ENCODE measurements at places on chromosomes 11 and 22.
A peak's percentile ranks its signal among the peaks of the same experiment; 100 is the strongest.

GRCh38 chr11:36030731-36031281 is 86.9 kb downstream of the LDLRAD3 start:
- H3K4me3 ChIP-seq = no peak overlapping the region
- no peak overlapping the region for H3K27ac ChIP-seq
- H3K36me3 ChIP-seq = no peaks in the 10 kb centered on the region
- no peaks in the 10 kb centered on the region for H3K4me1 ChIP-seq

GRCh38 chr11:102284008-102284407 is 33.3 kb upstream of the BIRC3 start:
- H3K36me3 ChIP-seq = no peaks in the 10 kb centered on the region
- no peak overlapping the region for H3K27ac ChIP-seq
- H3K27me3 ChIP-seq = no peaks in the 10 kb centered on the region
- no peak overlapping the region for H3K4me3 ChIP-seq

DNA sequence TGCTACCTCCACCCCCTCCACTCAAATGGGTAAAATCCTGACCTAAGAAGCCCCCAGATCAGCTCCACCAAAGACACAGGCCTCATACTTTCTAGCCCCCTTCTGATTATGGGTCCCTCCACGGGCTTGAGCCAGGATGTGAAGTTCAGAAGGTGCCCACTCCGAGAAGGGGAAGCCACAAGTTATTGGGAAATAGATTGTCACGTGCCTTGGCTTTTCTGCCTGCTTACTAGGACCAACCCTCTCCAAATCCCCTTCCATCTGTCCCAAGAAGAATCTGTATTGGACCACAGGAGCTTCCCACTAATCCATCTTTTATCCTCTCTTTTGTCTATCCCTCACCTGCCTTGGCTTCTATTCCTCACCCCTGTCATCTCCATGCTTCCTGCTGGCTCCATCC is 3.0 kb upstream of the NRGN start:
- H3K27me3 ChIP-seq = peaks cover 11% of the 10 kb centered on the region
- H3K4me3 ChIP-seq = no peak overlapping the region
- no peak for DNase-seq
- H3K36me3 ChIP-seq = no peaks in the 10 kb centered on the region
- H3K27ac ChIP-seq = no peak overlapping the region
- peaks cover 14% of the 10 kb centered on the region for H3K4me1 ChIP-seq

- H3K4me3 ChIP-seq = no peak overlapping the region
- H3K27me3 ChIP-seq = no peaks in the 10 kb centered on the region
Measured at GRCh38 chr11:98177925-98178324, 842.8 kb upstream of the CNTN5 start.

GRCh38 chr11:36722421-36722820 is 124.4 kb upstream of the RAG2 start:
- H3K36me3 ChIP-seq = no peaks in the 10 kb centered on the region
- H3K27ac ChIP-seq = no peak overlapping the region
- peaks cover 17% of the 10 kb centered on the region for H3K27me3 ChIP-seq
- no peak overlapping the region for H3K4me3 ChIP-seq
- no peaks in the 10 kb centered on the region for H3K4me1 ChIP-seq

GRCh38 chr11:29612423-29612822 is 404.4 kb downstream of the KCNA4 start:
- DNase-seq = no peak
- H3K4me3 ChIP-seq = no peak overlapping the region
- H3K27me3 ChIP-seq = no peaks in the 10 kb centered on the region
- H3K27ac ChIP-seq = no peak overlapping the region
- H3K36me3 ChIP-seq = no peaks in the 10 kb centered on the region
- H3K4me1 ChIP-seq = no peaks in the 10 kb centered on the region

- H3K4me1 ChIP-seq = peaks cover 11% of the 10 kb centered on the region
- H3K36me3 ChIP-seq = peaks cover 7% of the 10 kb centered on the region
- no peak overlapping the region for H3K27ac ChIP-seq
- no peak for DNase-seq
- no peaks in the 10 kb centered on the region for H3K27me3 ChIP-seq
Measured at GRCh38 chr11:95853138-95853537, 62.8 kb downstream of the CEP57 start.

DNA sequence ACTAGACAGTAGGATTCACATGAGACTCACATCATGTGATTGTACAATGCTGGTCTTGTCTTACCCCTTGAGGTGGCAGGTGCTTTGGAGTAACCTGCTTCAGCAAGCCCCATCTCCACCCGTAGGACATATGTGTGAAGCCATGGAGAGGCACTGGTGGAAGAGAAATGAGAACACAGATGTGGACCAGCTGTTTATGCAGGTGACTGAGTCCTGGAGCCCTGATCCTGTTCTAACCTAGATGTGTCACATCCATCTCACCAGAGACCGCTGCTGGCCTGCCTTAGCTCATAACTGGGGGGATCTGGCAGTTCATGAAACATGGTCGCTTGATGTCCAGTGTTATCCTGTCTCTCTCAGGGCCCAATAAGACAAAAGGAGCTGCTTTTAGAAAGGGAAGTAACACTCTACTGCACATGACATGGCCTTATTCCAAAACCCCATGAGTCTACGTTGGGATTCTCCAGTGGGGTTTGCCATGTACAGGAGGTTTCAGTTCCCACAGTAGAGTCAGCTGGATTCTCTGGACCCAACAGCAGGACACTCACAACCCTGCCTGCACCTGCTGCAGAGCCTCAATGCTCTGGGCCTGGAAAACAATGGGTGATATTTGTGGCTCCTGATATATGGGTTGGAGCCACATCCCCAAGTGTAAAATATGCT is 62.0 kb downstream of the GGTLC2 start:
- no peak overlapping the region for H3K27ac ChIP-seq
- DNase-seq = no peak
- H3K4me3 ChIP-seq = no peak overlapping the region
- no peaks in the 10 kb centered on the region for H3K4me1 ChIP-seq
- no peaks in the 10 kb centered on the region for H3K36me3 ChIP-seq
- no peaks in the 10 kb centered on the region for H3K27me3 ChIP-seq

DNA sequence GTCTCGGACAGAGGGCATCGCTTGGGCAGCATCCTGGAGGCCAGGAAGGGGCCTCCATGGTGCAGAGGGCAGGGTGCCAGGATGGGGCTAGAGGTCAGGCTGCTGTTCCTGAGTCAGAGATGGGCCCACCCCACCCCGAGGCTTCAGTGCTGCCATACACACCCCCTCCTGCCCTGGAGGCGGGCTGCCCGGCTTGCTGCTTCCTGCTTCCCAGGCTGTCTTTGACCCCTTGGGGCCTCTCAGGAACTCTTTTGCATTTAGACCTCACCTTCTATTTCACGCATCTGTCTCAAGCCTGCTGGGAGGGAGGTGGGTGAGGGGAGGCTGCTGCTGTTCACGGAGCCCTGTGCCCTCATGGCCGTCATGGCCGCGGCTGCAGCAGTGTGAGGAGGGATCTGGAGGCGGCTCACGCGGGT is 6.6 kb upstream of the GRAMD4 start:
- peaks cover 27% of the 10 kb centered on the region for H3K4me1 ChIP-seq
- H3K27me3 ChIP-seq = no peaks in the 10 kb centered on the region
- H3K36me3 ChIP-seq = peaks cover 1% of the 10 kb centered on the region
- DNase-seq = peak; percentile 64
- peak overlapping the region; percentile 94 for H3K27ac ChIP-seq
- peak overlapping the region; percentile 84 for H3K4me3 ChIP-seq

- H3K4me3 ChIP-seq = no peak overlapping the region
- H3K27me3 ChIP-seq = no peaks in the 10 kb centered on the region
- no peak for DNase-seq
- H3K4me1 ChIP-seq = no peaks in the 10 kb centered on the region
- no peaks in the 10 kb centered on the region for H3K36me3 ChIP-seq
- H3K27ac ChIP-seq = no peak overlapping the region
Measured at GRCh38 chr11:125247431-125247830, 82.9 kb downstream of the PKNOX2 start.

DNA sequence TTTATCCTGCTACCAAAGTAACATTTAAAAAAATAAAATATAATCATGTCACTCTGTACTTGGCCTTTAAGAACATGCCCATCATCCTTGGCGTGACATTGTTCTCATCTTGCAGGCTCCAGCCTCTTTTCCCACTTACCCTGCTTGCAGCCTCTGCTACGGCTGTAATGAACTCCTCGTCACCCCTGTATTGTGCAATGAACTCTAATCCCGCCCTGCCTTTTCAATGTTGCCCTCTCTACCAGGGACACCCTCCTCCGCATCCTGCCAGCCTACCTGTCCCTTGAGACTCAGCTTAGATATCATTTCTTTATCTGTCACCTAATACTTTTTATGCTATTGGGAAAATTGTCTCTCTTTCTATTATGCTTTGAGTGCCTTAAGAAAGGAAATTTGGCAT is 12.6 kb upstream of the MMP20 start:
- H3K4me3 ChIP-seq = no peak overlapping the region
- no peaks in the 10 kb centered on the region for H3K36me3 ChIP-seq
- H3K4me1 ChIP-seq = no peaks in the 10 kb centered on the region
- no peak for DNase-seq
- peaks cover 5% of the 10 kb centered on the region for H3K27me3 ChIP-seq

GRCh38 chr11:111124724-111125123 is 120.8 kb upstream of the POU2AF2 start:
- no peaks in the 10 kb centered on the region for H3K36me3 ChIP-seq
- peaks cover 1% of the 10 kb centered on the region for H3K27me3 ChIP-seq
- H3K4me1 ChIP-seq = no peaks in the 10 kb centered on the region
- DNase-seq = no peak
- H3K4me3 ChIP-seq = no peak overlapping the region

GRCh38 chr22:17213976-17214375 is 5.3 kb downstream of the ADA2 start:
- H3K27me3 ChIP-seq = no peaks in the 10 kb centered on the region
- DNase-seq = peak; percentile 67
- peaks cover 41% of the 10 kb centered on the region for H3K4me1 ChIP-seq
- peak overlapping the region; percentile 70 for H3K27ac ChIP-seq
- H3K4me3 ChIP-seq = no peak overlapping the region

GRCh38 chr11:11845551-11845950 is 3.8 kb downstream of the USP47 start:
- no peaks in the 10 kb centered on the region for H3K36me3 ChIP-seq
- H3K27me3 ChIP-seq = no peaks in the 10 kb centered on the region
- no peak overlapping the region for H3K27ac ChIP-seq
- DNase-seq = no peak
- H3K4me1 ChIP-seq = peaks cover 54% of the 10 kb centered on the region
- H3K4me3 ChIP-seq = no peak overlapping the region

DNA sequence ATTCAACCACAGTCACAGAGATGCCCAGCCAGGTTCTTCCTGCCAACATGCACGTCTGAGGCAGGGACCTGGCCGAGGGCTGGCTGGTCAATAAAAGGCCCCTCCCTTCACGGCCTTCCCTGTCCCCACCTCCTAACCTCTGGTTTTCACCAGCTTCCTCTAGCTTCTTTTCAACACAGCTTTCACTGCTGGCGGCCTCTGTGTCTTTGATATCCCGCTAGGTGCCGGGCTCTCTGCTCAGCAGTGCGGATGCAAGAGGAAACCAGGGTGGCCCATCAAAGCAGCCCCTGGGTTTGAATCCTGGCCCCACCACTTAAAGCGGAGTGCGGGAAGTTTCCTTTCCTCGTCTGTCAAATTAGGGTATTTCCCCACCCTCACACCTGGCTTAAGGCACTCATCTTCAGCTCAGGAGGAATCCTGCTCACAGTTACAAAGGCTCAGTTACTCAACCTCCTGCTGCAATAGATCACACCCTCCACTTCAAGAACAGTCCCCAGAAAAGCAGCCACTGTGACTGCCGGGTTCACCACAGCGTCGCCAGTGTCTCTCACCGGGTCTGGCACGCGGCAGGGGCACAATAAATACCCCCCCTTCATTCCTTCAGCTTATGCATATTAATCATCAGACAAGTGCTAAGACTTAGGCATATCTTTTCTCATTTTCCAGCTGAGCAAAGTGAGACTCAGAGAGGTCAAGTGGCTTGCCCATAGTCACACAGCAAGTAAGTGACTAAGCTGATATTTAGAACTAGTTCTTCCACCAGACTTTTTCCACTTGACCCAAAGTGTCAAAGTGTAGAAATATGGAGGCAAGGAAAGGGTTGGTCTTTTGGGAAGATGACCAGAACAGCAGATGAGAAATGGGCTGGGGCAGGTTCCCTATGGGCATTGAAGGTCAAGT is 45.7 kb downstream of the TXN2 start:
- H3K4me1 ChIP-seq = peaks cover 47% of the 10 kb centered on the region
- no peaks in the 10 kb centered on the region for H3K36me3 ChIP-seq
- peak overlapping the region; percentile 93 for H3K27ac ChIP-seq
- H3K4me3 ChIP-seq = peak overlapping the region; percentile 35

DNA sequence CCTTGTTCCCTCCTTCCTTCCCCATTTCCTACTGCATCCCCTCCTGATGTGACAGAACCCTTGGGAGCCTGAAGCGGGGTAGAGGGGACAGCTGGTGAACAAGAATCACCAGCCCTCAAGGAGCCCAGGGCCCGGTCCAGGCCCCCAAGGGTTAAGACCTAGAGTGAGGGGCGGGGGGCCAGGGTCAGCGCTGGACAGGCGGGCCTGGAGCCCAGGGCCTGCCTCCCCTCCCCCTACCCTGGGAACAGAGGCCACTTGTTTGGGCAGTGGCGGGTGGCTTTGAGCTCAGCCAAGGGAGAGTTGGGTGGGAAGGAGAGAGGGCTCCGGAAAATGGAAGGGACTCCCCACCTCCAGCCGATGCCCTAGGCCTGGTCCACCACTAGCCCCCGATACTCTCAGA is 2.1 kb downstream of the ARAP1 start:
- H3K4me1 ChIP-seq = peaks cover 28% of the 10 kb centered on the region
- no peaks in the 10 kb centered on the region for H3K27me3 ChIP-seq
- H3K4me3 ChIP-seq = no peak overlapping the region
- no peaks in the 10 kb centered on the region for H3K36me3 ChIP-seq
- no peak for DNase-seq

- peaks cover 80% of the 10 kb centered on the region for H3K4me1 ChIP-seq
- H3K27ac ChIP-seq = peak overlapping the region; percentile 75
- no peak for DNase-seq
- no peak overlapping the region for H3K4me3 ChIP-seq
- peaks cover 60% of the 10 kb centered on the region for H3K36me3 ChIP-seq
- H3K27me3 ChIP-seq = no peaks in the 10 kb centered on the region
Measured at GRCh38 chr11:128315933-128316332, 271.4 kb downstream of the ETS1 start.

- no peaks in the 10 kb centered on the region for H3K27me3 ChIP-seq
- peaks cover 2% of the 10 kb centered on the region for H3K36me3 ChIP-seq
- peaks cover 4% of the 10 kb centered on the region for H3K4me1 ChIP-seq
- H3K27ac ChIP-seq = peak overlapping the region; percentile 30
- no peak overlapping the region for H3K4me3 ChIP-seq
- no peak for DNase-seq
Measured at GRCh38 chr22:24178502-24179440, 2.5 kb upstream of the SUSD2 start.

- H3K4me3 ChIP-seq = no peak overlapping the region
- peaks cover 6% of the 10 kb centered on the region for H3K36me3 ChIP-seq
- H3K4me1 ChIP-seq = no peaks in the 10 kb centered on the region
Measured at GRCh38 chr11:94629741-94630140, 62.6 kb downstream of the PIWIL4 start.
